ENCODE measurements at places on chromosomes 1 and 21.

GRCh38 chr1:169727307-169727706 is 6.6 kb downstream of the SELE start:
- no peak for DNase-seq

GRCh38 chr1:94729267-94729666 is 90.9 kb upstream of the SLC44A3 start:
- DNase-seq: no peak

DNA sequence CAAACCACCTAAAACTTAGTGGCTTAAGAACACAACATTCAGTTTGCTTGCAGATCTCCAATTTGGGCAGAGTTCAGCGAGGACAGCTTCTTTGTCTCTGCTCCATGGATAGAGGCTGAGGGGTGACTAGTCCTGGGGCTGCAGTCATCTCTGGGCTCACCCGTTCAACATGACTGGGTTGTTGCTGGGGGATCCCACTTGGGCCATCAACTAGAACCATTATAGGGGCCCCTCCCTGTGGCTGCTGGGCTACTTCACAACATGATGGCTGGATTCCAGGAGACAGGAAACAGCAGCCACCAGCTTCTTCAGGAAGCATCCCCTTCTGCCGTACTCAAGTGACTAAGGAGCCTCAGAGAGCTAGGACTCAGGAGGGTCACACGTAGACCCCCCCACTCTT is 140.9 kb downstream of the RHOU start:
- no peak for DNase-seq

DNA sequence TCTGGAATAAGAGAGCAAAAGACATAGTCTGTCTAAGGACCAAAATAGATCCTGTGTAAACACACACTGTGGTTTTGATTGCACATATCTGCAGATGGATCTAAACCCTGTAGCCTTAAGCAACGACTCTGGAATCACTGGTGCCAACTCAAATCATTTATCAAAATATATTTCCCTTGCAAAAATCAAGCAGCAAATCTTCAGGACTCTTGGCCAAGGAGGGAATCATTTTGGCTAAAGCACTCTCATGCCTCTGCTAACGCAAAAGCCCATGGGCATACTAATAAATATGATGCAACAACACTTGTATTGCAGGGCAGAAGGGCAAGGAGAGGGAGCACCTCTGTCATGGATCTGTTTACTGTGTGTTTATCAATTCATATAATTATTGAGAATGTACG is 155.4 kb upstream of the DUSP10 start:
- no peak for DNase-seq

- no peak for DNase-seq
Observed at GRCh38 chr1:155709391-155709790, 20.5 kb downstream of the DAP3 start.

- DNase-seq: no peak
Observed at GRCh38 chr1:199009447-199009846, 370.6 kb downstream of the PTPRC start.

GRCh38 chr1:115293006-115293405 is 45.0 kb downstream of the NGF start:
- DNase-seq: no peak

GRCh38 chr1:244496186-244496585 is 35.1 kb downstream of the CATSPERE start:
- no peak for DNase-seq

GRCh38 chr21:38918607-38919346 is 113.0 kb downstream of the ETS2 start:
- peak; percentile 58 for DNase-seq

DNA sequence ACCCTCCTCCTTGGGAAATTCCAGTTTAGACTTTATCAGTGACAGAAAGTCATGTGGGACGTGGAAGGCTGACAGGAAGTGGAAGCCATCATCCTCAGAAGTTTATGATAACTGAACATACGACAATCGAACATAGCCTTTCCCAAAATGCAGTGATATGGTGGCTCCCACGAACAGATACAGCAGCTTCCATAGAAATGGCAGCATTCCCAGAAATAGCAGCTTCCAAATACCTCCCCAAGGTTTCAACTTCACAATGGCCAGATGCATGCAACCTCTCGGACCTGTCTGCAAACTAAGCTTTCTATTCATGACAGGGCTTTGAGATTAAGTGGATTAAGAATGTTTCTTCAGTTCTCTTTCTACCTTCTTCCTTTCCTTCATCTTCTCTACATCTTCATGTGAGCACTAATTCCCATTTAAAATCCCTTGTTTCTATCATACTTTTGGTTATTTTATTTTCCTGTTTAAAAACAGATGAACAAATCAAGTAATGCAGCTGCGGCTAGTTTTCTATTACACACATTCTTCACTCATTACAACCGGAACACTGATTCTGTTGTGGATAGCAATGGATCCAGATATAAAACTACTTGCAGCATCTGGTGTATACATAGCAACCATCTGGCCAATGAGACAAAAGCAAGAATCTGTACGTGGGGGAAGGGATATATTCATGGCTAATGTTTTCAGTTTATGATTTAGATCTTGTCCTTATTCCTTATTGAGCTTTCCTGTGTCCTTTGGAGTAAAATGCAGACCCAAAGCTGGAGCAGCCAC is 304.8 kb downstream of the BRINP3 start:
- DNase-seq: no peak

DNA sequence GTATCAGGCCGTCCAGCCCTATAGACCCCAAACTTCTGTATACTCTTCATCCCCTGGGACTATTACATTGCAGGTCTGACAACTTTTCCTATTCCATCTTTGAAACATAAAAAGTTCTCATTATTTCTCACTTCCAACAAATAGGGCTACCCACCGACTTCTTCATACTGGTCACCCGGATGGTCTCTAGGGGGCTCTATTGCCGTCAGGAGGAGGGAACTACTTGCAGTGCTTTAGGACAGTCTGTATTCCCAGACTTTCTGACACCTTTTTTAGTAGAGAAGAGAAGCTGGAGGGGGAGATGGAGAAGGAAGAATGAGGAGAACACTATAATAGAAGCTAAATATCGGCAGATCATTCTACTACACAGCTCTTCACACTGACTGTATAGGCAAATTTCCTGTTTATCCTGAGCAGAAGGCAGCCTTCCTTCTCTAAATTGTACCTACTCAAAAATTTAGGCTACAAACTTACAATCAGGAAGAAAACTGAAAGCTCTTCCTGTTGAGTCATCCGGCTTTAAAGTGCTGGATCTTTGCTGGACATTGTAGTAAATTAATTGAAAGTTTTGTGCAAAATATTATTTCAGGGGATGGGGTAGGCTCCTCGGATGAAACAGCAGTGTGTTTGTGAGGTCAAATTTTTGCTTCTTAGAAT is 54.6 kb downstream of the CDC7 start:
- DNase-seq: no peak

GRCh38 chr1:71593523-71593922 is 512.7 kb upstream of the ZRANB2 start:
- DNase-seq: no peak

DNA sequence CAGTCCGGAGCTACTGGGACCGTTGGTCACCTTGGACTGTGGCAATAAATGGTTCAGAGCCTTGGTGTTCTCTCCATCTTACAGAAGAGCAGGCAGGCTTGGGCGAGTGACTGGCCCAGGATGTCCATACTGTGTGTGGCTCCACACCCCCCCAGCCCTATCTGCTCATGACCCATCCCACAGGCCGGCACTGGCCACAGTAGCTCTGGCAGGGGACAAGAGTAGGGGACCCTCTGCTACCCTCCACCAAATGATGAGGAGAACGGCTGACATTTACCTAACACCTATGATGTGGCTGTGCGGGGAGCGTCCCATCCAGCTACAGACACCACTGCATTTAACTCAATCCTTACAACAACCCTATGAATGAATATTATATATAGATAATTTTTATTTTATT is 13.3 kb downstream of the LDLRAD2 start:
- DNase-seq: no peak

Data from inflammatory macrophage treated with lipopolysaccharide for 1 hour (primary cell).